ENCODE measurements at places on chromosomes 12 and 14. TPM values are rescaled to one million over a fixed set of nuclear protein-coding genes. Genes with fewer than 3 reads are reported as not detected.

- DNase-seq = no peak
Observed at GRCh38 chr12:96846293-96846692, 60.8 kb upstream of the NEDD1 start.

Gene CELA1
- 0.26 TPM for total RNA-seq

GRCh38 chr14:32224737-32225377 lies 21.8 kb upstream of the RNU6-8 start:
- DNase-seq = no peak

DNA sequence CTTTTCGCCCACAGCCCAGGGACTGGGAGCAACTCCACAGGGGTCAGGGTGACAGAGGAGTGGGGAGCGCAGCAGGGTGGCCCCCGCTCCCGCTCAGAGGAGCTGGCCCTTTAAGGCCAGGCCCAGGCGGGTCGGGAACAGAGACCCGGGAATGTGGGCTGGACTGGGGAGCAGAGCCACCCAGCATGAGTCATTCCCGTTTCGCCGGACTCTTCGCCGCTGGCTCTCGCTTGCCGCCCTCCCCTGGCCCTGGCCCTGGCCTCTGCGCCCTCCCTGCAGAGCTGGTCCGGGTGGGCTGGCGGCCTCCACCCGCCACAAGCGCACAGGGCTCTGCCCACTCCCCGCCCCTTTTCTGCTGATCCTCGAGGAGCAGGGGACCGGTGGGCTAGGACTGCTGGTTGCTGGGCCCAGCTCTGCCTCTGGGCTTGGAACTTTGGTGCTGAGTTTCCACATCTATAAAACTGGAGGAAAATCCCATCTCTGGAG lies 92.8 kb downstream of the NINJ2 start:
- peak; percentile 94 for DNase-seq

DNA sequence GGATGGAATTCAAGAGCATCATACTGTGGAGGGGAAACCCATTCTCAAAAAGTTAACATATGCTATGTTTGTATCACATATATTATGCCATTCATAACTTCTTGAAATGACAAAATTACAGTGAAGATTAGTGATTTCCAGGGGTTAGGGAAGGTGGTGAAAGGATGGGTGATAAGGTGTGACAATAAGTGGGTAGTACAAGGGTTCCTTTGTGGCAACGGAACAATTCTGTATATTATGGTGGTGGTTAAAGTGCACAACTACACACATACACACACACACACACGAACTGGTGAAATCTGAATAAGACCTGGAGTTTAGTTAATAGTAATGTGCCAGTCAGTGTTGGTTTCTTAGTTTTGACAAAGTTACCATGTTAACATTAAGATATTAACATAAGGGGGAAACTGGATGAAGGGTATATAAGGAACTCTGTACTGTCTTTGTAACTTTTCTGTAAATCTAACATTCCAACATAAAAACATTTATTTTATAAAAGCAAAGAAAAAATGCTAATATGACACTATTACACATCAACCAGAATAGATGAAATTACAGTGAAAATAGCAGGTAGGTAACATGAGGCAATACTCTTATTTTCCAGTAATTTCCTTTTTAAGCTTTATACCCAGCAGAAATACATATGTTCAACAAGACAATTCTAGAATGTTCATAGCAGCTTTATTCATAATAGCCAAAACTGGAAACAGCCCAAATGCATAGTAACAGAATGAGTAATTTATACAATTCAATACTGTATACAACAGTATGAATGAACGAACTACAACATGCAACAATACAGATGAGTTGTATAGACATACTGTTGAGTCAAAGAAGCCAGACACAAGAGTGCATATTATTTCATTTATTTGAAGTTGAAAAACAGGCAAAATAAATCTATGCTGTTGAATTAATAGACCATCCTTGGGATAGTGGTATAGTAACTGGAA lies 44.0 kb upstream of the OR5AU1 start:
- DNase-seq = no peak

GRCh38 chr12:6923851-6924250 lies 3.9 kb upstream of the ATN1 start:
- DNase-seq = no peak

- DNase-seq = no peak
Observed at GRCh38 chr14:51457843-51458562, 193.7 kb upstream of the FRMD6 start.

- no peak for DNase-seq
Observed at GRCh38 chr14:50047274-50047676, 69.1 kb downstream of the VCPKMT start.

GRCh38 chr12:89163918-89164317 lies 188.4 kb downstream of the DUSP6 start:
- DNase-seq = no peak

GRCh38 chr14:92314182-92314581 lies 8.8 kb upstream of the SLC24A4 start:
- no peak for DNase-seq

Gene SLC41A2
- total RNA-seq = 10.3 TPM

- peak; percentile 49 for DNase-seq
Observed at GRCh38 chr14:104118006-104118844, 20.2 kb upstream of the KIF26A start.

DNA sequence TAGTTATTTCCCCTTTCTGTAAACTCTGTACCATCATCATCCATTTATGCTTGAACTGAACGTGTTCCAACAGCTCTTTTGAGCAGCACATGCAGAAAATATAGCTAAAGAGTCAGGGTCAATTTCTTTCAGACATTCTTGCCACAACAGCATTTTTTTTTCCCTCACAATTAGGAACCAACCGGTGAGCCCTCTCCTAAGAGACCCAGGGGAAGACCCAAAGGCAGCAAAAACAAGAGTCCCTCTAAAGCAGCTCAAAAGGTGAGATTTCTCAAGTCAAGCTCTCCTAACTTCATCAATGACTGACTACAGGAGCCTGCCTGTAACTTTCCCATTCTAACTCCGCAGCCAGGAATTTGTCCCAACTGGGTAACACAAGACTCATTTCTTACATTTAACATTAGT lies 3.5 kb downstream of the HMGA2 start:
- no peak for DNase-seq

Gene CMTM5
- 0.36 TPM for total RNA-seq

DNA sequence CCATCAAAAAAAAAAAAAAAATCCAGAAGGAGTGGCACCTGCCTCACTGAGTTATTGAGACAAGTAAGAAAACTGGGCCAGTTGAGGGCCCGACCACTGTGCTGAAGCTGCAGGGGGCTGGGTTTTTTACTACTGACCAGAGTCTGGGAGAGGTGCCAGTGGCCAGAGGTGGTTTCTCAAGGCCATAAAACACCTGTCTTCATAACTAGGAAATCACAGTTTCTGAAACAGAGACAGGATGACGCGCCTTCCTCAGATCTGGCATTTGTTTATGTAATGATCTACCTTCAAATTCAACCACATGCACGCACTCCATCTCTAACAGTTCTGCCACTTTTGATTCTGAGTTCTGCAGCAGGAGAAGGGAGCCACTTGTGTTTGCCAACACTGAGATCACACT lies 12.7 kb downstream of the TSPAN11 start:
- DNase-seq = no peak

DNA sequence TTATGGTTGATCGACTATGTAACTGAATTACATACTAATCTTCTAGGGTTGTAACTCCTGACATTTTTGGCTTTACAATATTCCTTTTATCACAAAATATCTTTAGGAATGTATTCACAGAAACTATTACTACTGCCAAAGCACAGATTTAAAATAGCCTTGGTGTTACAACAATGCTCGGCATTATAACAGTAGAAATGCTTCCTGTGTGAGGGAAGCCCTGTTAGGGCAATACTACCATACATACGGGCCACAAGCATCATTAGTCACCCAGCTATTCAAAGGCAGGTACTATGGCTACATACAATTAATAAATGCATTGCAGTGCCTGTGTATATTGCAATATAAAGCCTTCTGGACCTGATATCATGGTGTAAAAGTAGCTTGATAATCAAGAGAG lies 517.8 kb downstream of the C12orf50 start:
- no peak for DNase-seq

DNA sequence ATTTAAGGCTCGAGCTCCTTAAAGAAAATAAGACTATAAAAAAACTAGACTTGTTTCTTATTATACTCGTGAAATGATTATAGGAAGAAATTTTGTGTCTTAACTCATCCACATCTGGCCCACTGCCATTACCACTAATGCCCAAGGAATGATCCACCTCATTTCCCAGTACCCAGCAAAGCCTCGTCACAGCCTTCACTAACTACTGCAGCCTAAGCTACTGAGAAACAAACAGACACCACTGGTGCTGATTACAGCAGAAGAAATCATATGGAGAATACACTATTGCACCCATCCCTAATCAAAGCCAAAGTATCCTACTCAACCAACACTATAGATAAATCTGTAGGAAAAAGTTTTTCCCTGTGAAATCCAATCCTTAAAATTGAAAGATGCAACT lies 205.3 kb upstream of the NAV3 start:
- DNase-seq = no peak

GRCh38 chr12:96912261-96912660 lies 5.2 kb downstream of the NEDD1 start:
- no peak for DNase-seq

- no peak for DNase-seq
Observed at GRCh38 chr14:37021390-37021789, 151.0 kb downstream of the SLC25A21 start.

Gene MYL2
- total RNA-seq = 24.0 TPM

DNA sequence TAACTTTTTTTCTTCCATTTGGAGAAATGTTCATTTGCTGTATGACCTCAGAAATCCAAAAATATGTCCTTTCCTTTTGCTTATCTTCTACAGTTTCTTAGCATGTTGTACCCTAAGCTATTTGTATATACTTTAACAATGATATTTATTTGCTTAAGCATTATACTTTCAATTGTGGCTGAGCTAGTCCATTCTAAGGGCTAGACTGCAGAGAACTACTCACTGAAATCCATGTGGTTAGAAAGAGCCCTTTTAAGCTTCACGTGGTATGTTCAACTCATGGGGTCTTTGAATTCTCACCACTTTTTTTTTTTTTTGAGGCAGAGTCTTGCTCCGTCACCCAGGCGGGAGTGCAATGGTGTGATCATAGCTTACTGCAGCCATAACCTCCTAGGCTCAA lies 122.5 kb downstream of the HMGA2 start:
- DNase-seq = no peak

Gene HOXC6
- total RNA-seq = 0.34 TPM

DNA sequence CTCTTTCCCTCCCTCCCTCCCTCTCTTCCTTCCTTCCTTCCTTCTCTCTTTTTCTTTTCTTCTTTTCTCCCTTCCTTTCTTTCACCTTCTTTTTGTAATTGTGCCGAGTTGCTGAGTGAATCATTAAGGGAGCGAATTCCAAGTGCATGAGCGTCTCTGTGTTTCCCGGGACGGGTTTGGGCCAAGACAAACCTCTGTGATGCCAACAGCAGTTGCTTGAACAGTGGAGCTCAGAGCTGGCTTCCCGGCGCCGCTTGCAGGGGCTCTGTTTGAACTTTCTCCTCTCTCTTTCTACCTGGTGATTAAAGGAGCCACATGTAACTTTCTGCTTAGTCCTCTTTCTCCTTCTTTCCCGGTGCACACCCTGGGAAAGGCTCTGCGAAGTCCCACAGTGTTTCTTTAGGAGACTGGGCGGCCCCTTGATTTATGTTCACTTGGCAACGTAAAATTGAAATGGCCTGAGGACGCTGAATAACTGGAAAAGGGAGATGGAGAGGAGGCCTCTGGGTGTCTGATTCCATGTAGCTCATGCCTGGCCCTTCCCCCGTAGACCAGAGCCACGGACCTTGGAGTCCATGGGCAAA lies 33.7 kb upstream of the MAP1LC3B2 start:
- peak; percentile 79 for DNase-seq

- DNase-seq = no peak
Observed at GRCh38 chr12:96398424-96399119, 1.7 kb downstream of the CDK17 start.

GRCh38 chr14:21840765-21841164 lies 167.1 kb upstream of the OR4E1 start:
- no peak for DNase-seq

DNA sequence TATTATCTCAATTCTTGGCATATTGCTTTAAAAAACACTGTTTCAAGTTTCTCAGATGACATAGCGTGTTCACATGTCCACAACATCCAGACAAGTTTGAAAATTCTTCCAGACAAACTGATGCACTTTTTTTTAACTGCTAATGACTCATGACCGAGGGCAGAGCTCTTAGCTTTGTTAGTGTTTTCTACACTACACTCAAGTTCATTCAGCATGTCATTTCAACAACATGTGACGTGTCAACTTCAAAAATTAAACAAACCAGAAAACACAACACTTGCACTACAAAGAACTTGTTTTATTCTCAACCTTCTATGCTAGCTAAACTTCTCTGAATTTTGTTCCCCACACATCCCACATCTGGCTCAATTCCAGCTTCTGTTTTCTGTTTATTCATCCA lies 1186.3 kb upstream of the FLRT2 start:
- DNase-seq = no peak

Gene LTBP2
- 22.0 TPM for total RNA-seq

- DNase-seq = no peak
Observed at GRCh38 chr14:53496668-53497067, 343.5 kb upstream of the DDHD1 start.

GRCh38 chr12:103929046-103929783 lies 995 bp upstream of the HSP90B1 start:
- DNase-seq = peak; percentile 93

DNA sequence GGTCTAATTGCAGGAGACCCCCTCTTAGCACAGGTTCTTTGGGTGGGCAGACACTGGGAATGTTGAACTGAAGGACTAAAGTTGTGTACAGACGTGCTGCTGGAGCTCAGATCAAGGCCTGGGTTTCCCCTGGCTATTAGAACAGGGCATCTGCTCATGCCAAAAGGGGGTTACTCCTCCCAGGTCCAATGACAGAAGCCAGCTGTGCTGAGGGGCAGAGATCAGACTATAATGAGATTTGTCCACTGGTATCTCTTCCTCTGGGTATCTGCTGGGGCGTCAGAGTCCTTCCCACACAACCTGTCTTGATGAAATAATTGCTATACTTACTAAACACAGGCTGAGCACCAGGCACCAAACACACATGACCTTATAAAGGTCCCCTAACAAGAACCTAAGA lies 42.6 kb downstream of the LTBP2 start:
- DNase-seq = no peak

Gene SRRM4
- total RNA-seq = 0.22 TPM

Gene EML5
- total RNA-seq = 0.59 TPM

Gene CRACR2A
- total RNA-seq = 10.4 TPM

DNA sequence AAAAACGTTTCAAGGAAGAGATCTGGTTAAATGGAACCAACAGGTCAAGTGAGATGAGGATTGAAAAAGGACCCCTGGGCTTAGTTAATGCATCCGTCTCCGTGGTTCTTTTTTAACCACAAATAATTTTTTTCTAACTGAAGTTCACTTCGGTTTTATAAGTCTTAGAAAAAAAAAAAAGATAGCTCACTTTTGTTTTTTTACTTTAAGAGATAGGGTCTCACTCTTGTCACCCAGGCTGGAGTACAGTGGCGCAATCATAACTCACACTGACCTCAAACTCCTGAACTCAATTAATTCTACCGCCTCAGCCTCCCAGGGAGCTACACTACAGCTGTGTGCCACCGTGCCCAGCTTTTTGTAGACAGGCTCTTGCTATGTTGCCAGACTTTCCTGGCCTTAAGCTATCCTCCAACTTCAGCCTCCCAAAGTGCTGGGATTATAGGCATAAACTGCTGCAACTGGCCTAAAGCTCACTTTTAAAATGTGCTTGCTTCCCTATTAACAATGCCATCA lies 11.8 kb downstream of the HNRNPC start:
- no peak for DNase-seq

Gene ABCC9
- 52.5 TPM for total RNA-seq

Measured in right cardiac atrium (tissue), 5 donors.